ENCODE measurements at places on chromosomes 3 and 15.
A peak's percentile ranks its signal among the peaks of the same experiment; 100 is the strongest.

DNA sequence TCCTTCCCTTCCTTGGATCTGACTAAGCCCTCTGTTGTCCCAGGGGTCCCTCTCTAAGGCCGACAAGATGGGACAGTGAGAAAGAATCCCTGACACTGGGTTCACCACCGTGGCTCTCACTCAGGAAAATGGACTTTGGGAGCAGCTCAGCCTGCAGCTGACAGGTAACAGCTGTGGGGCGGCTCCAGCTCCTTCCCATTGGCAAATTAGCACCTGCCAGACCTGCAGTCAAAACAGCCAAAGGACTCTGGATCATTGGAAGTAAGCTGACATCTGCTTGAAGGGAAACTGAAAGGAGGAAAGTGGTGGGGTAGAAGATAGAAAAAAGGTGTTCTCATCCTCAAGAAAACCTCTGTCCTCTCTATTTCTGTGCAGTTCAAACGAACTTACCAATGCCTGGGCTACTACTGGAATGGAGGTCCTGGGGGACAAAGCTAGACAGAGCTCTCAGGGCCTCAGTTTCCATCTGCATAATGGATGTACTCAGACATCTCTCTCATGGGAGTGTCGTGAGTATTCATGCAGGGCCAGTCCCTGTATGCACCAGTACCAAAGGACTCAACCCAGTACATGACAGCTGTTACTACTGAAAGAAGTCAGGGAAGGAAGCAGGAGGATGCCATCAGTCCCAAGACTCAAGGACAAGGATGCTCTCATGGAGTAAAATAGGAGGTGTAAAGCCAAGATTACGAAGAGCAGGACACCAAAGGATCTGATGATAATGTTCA, 53.6 kb upstream of the DCLK3 start:
- no peak for DNase-seq

GRCh38 chr3:45976191-45977091, 19.2 kb downstream of the FYCO1 start:
- DNase-seq = peak; percentile 47

DNA sequence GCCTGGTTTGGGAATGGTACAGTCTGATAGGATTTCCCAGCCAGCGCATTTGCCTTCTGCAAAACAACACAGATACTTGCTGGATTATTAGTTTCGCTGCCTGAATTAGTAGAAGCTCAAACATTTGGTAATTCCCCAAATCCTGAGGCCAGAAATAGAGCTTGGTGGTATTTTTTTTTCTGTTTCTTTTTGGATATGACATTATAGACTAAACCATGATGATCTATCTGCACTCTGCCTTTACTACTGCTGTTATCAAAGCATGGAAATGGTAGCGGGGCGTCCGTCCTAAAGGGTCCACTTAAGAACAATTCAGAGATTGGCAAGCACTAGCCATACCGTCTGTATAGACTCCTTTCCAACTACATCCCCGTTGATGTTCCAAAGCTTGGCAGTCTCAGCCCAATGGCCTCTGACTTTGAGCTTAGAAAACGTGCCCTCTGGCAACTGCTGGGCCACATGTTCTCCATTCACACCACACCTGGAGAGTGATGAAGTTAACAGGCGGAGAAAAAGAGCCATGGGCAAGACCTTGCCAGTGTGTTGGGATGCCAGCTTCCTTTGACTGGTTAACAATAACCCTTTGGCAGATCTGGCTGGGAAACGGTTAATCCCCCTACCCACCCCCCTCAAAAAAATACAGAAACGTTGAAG, 241.0 kb upstream of the NR2F2 start:
- no peak for DNase-seq

DNA sequence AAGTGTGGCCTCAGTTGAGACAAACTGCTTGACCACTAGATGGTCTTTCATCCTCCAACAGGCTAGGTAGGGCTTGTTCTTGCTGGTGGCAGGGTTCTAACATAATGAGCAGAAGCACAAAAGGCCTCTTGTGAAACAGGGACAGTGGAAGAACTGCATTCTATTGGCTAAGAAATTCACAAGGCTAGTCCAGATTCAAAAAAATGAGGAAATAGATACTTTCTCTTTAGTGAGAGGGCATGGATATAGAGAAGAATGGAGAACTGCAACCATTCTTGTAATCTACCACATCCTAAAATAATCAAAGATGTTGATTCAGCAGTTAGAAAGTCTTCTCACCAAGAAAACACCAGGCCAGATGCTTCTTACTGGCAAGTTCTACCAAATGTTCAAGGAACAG, 143.7 kb upstream of the LRIG1 start:
- DNase-seq = no peak

DNA sequence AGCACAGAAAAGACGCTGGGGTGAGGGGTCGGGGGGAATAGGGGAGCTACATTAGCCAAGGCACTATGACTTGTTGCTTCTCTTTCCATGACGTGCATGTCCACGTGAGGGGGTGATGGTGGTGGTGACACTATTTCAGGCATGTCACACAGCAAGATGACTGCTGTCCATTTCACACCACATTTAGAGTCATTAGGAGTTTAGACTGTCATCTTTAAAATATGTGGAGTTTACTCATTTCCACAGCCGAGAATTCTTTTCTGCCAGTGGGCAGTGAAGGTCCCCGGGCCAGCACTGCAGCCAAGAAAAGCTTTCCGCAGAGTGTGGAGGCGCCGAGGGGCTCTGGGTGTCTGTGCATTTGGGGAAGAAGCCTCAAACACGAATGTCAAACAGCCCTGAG, 954 bp upstream of the DGKG start:
- DNase-seq = no peak

DNA sequence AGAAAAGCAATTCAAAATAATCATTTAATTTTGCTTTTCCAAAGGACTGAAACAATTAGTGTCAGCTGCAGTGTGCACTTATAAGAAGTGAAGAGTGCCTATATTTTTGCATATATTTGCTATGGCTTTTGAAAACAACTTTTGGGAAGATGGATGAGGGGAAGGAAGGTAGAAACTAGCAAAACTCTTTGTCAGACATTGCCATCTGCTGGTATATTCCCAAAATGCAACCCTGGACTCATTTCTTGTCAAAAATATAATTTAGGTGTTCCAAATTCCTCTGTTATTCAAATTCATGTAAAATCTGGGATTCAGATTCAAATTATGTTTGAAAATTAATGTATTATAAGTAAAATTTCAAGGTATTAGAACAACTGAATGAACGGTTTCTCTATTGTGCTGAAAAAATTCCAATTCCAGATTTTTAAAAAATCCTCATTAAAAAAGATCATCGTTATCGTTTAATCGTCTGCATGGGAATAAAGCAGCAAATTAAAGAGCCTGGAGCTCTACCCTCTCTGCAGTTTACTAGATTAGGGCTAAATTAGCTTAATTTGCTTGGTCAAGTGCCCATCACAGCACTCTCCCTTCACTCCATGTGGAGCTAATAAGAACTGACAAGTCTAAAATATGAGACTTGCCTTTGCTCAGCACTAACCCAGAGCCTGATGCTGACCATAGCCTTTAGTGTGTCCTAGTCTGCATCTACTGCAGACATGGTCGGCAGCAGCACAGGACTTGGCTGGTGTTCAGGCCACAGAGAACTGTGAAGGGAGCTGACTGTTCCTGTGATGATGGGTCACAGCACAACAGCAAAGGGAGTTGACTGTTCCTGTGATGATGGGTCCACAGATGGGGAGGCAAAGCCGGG, 67.9 kb upstream of the MITF start:
- no peak for DNase-seq

DNA sequence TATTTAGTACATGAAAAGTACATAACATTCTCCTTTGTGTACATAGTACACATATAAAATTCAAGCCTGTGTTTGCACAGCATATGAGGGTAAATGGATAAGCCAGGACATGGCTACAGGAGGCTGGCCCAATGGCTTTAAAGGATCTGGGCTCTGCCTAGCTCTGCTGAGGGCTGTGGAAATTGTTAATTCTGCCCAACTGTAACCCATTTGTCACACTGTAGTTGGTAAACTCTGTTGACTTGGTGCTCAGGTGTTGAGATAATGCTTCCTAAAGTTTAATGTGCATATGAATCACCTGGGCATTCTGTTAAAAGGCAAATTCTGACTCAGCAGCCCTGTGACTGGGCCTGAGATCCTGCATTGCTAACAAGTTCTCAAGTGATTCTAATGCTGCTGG, 196.5 kb upstream of the ZPLD1 start:
- DNase-seq = no peak

DNA sequence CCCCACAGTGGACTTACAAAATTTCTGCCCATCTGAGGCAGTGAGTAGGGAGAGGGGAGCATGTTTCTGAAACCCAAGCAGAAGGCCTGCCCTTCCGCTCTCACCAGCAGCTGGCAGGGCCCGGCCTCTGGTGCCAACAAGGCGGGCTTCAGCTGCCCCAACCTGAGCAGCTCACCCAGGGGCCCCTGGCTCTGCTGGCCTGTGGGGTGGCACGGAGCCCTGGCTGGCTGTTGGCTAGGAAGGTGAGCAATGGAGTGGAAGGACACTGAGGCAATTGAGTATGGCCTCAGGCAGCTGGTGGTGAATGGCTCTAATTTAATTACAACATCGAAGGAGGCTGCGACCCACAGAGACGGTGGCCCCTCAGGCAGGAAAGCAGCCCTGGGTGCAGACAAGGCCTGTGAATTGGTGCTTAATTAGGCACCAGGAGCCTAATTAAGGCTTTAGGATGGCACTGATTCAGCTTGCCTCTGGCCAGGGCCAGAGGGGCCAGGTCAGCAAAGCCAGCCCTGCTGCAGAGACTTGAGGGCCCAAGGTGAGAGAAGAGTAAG, 60.9 kb downstream of the ST8SIA2 start:
- DNase-seq = no peak
